Stimulated activated CD4-positive, alpha-beta T cell treated with anti-CD3 and anti-CD28 coated beads, Interleukin-1b, Interleukin-23, amount 100 ng/mL, for 4 hours (primary cell): ENCODE measurements at places on chromosomes 7 and 10.
A peak's percentile ranks its signal among the peaks of the same experiment; 100 is the strongest.

GRCh38 chr7:17027143-17027788 is 145.5 kb upstream of the AGR3 start:
- DNase-seq: no peak

DNA sequence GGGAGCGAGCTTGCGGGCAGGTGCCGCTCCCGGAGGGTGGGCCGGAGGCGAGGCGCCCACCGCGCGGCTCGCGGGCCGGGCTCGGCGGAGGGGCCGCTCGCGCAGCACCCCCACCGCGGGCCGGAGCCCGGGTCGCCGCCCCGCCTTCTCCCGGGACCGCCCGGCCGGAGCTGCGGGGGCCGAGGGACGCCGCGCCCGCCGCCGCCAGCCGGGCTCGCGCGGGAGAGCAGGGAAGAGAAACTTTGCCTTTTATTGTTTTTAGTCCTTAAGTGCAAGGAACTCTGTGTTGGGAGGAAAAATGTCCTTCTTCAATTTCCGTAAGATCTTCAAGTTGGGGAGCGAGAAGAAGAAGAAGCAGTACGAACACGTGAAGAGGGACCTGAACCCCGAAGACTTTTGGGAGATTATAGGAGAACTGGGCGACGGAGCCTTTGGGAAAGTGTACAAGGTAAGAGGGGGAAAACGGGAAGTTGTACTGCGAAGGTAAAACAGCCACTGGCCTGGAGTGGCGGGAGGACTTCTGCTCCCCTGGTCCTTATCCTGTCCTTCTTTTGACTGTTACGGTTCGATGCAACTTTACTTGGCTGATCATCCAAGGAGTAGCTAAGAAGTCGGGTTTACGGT is 620 bp downstream of the SLK start:
- peak; percentile 23 for DNase-seq

- DNase-seq: no peak
Measured at GRCh38 chr10:77575271-77576006, 62.2 kb downstream of the KCNMA1 start.

DNA sequence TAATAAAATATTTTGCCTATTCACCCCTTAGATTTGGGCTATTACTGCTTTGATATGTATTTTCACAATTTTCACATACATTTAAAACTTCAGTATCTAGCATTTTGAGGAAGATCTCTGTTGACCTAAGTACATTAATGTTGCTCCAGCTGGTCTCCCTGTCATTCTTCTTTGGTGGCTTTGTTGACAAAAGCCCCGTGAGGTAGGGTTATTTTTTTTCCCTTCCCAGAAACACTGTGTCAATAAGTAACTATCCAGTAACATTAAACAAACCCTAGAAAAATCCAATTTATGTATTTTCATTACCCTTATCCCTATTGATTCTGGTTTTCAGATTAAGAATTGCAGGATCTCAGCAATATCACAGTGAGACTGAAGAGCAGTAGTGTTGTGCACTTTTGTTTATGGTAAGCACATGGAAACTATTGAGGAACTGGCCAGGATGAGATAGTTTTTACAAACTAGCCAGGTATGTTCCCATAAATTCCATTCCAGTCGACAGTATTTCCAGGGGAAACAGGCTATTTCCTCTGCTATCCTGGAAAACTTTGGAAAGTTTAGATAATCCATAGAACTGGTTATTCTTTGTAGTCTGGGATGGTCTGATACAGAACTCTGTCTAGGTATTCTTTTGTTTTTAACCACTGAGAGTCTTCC is 198.2 kb downstream of the PON1 start:
- no peak for DNase-seq

DNA sequence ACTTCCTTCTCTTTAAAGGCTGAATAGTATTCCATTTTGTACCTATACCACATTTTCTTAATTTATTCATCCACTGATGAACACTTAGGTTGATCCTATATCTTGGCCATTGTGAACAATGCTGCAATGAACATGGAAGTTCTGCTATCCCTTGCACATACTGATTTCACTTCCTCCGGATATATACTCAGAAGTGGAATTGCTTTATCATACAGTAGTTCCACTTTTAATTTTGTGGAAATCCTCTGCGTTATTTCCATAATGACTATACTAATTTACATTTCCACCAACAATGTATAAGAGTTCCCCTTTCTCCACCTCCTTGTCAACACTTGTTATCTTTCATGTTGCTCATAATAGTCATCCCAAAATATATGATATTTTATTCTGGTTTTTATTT is 312.6 kb downstream of the PLXDC2 start:
- DNase-seq: no peak

- peak; percentile 41 for DNase-seq
Measured at GRCh38 chr7:128869138-128869943, 6.7 kb downstream of the ATP6V1F start.

DNA sequence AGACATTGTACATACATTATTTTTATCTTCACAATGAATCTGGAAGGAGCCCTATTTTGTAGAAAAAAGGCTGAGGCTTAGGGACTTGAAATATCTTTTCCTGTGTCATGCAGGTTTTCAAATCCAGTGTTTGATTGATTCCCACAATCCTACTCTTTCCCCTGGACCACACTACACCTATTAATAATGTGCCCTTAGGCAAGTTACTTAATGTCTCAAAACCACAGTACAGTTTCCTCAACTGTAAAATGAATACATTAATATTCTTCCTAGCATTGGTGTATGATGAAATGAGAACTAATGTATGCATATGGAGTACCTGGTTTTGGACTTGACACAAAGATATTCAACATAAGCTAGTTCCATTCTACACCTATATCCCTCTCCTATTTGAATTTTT is 313.3 kb upstream of the SP8 start:
- DNase-seq: no peak

DNA sequence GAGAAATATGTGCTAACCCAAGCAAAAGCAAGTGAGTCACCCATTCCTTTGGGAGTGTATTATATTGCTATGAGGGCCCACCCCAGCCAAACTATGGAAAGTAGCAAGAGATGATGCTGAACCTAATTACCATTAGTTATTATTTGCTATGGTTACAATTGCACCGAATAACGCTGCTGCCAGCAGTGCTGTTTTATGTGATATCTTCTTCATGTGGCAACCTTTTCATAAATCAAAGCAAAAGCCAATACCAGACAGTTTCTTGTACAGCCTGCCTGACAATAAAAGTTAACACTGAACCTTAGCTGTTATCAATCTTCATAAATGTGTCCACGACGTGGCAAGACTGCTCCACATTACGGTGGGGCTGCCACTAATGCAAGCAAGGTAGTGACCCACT is 241.7 kb upstream of the PLXNA4 start:
- no peak for DNase-seq

- DNase-seq: no peak
Measured at GRCh38 chr7:1647961-1648672, 22.0 kb upstream of the ELFN1 start.

- no peak for DNase-seq
Measured at GRCh38 chr10:97633921-97634320, 621 bp upstream of the MORN4 start.

DNA sequence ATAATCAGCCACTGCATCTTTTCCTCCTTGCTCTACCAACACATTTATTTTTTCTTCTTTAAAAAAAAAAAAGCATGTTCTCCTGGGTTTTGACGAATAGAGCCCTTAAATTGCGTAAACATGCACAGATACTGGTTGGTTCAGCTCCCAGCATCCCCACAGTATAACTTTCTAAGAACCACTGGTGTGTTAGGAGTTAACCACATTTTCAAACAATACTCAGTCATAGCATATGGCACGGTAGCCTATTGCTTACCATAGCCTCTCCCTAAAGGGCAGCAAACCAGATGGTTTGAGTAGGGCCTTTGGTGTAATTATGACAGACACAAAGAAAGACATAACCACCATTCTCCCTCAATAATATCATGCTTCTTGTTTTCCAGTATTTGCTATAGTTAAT is 145.0 kb downstream of the LRRC4 start:
- no peak for DNase-seq

DNA sequence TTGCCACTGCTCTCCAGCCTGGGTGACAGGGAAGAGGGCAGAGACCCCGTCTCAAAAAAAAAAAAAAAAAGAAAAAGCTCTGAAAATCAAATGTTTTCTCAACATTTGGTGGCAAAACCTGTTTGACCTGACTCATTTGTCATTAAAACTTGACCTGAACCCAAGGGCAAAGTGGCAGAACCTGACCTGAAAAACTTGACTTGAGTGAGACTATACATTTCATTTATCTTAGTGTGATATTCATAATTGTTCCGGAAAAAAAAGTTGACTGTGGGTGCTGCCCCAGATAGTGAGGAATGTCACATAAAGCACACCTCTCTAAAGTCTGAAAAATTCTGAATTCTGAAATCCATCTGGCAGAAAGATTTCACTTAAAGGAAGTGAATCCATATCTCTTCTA is 2.3 kb upstream of the TAX1BP1 start:
- no peak for DNase-seq

DNA sequence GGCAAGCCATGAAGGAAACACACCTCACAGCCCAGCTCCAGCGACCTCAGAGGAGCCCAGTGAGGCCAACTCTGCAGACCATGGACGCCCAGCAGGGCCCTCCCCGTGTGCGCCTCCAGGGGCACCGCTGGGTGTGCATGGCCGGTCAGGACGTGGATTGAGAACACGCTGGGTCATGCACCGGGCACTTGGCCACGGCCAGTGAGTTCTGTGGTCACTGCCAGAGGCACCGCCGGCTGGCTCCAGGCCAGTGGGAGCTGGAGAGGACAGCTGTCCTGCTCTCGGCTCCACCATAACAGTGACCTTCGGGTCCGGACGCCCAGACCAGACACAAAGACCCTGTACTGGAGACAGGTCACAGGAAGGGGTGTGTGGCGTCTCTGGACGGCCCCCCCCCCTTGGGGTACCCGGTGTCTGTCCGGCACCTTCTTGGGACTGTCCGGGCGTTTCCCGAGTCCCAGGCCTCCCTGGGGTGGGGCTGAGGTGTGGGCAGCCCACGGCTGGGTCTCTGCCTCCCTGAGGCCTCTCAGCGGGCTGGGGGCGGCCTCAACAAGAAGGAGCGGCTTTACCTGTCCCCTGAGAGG is 50.4 kb upstream of the NKX6-2 start:
- no peak for DNase-seq

DNA sequence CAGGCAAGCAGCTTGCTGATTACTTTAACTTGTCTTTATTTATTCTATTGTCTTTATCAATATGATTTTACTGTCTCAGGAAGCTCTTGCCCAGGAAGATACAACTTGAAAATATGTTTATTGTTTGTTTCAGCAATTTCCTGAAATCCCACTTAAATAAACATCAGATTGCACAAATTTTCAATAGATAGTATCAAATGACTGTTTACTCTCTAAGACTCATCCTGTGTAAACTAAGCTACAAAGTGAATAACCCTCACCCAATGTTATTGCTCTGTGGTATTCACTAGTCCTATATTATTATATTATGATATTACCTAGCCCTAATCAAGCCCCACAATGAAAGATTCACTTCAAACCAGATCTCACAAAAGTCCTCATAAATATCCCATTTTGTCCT is 130.4 kb upstream of the HPS1 start:
- DNase-seq: no peak

DNA sequence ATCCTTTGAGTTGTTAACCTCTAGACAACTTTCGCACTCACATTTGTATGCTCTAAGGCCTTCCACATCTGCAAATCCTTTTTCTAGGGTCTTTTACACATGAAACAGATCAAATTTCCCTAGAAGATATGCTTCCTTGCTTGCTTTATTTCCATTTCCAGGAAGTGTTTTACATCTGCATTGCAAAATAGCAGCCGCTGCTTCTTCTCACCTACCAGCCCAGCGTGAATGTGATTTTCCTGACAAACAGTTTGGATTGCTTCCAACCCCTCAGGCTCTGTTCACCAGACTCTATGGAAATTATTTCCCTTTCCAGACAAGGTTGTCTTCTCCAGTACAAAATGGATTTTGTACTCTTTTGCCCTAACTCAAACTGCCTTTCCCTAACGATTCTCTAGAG is 50.9 kb upstream of the PAPSS2 start:
- no peak for DNase-seq

- no peak for DNase-seq
Measured at GRCh38 chr10:103669243-103669929, 175.9 kb downstream of the NEURL1 start.

GRCh38 chr7:155793720-155794119 is 18.5 kb downstream of the SHH start:
- DNase-seq: no peak

DNA sequence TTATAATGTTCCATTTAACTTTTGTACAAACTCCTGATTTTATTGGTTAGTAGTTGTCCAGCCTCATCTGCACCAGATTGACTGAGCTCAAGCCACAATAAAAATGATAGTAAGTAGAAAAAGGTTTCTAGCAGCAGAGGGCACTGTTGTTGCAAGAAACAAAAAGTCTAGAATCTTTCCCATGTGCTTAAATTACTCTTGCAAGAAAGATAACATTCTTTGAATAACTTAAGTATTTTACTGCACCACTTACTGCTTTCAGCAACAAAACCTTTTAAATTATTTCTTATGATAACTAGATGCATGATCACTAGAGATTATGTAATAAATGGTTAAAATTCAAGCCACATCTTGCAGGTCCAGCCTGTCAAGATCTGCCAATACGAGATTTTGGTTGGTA is 27.0 kb downstream of the LMOD2 start:
- DNase-seq: no peak

DNA sequence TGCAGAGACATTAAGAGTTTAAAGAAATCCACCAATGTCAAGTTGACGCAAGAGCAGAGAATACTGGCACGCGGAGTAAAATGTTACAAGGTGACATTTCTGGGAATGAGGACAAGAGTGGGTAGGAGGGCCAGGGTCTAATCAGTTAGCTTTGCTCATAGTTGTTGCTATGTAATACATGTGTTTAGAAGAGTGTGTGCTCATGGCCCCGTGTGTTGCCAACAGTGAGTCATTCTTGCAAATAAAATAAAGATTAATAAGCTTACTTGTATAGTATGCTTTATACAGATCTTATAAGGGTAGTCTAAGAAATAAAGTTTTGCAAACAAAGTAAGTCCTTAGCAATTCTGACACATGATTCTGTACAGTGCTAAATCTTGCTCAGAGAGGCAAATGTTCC is 64.5 kb downstream of the DNMBP start:
- DNase-seq: no peak

DNA sequence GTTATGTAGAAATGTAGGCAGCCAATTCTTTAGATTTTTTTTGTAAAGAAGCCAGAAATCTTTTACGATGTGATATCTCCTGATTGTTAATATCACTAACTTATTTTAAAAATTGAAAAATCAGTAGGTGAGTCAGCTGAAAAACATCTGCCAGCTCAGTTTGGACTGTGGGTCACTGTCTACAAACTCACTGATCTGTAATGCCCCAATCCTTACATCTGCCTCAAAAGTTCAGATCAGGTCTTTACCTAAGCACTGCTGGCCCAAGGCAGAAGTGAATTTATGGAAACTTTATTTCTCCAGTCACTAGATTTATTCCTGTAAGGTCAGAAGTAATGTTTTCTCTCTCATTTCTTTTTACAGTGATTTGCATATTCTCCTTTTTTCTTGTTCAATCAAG is 31.0 kb upstream of the FAM13C start:
- no peak for DNase-seq
